ENCODE measurements at places on chromosomes 1 and 21.
A peak's percentile ranks its signal among the peaks of the same experiment; 100 is the strongest.

DNA sequence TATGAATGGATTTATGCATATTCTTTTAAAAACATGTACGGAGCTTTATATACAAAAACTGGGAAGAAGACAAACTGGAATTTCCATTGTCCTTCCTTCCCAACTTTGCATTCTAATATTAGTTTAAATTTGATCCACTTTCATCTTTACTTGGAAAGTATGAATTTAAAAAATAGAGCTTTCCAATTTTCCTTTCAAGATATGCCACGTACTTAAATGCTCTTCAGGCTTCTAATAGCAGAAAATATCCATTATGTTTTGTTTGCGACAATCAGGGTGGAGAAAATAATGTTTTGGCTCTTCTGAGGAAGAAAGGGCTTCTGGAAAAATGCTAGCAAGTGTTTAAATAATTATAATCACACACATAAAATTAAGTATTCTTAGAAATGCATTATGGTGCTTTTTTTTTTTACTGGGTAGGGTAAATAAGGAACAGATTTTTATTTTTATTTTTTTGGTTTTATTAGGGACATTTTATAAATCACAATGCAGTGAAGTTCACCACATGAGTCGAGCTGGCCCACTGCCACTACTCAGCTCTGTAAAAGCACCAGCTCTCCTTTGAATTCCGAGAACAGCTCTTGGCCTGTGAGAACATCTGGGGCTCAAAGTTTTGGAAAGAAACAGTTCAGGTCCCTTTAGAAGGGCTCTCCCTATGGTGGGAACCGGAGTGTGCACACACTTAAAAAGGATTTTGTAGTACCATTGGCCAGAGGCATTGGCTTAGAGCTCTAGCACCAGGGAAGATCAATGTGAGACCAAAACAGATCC lies 287.4 kb upstream of the LYPLAL1 start:
- no peak for DNase-seq

- no peak for DNase-seq
Observed at GRCh38 chr1:235928197-235928596, 61.5 kb upstream of the LYST start.

GRCh38 chr21:24224422-24224821 lies 1382.9 kb downstream of the MRPL39 start:
- no peak for DNase-seq

- DNase-seq, result no peak
Observed at GRCh38 chr1:49854741-49855140, 169.0 kb downstream of the AGBL4 start.

GRCh38 chr1:36793452-36793851 lies 240.9 kb downstream of the GRIK3 start:
- no peak for DNase-seq

DNA sequence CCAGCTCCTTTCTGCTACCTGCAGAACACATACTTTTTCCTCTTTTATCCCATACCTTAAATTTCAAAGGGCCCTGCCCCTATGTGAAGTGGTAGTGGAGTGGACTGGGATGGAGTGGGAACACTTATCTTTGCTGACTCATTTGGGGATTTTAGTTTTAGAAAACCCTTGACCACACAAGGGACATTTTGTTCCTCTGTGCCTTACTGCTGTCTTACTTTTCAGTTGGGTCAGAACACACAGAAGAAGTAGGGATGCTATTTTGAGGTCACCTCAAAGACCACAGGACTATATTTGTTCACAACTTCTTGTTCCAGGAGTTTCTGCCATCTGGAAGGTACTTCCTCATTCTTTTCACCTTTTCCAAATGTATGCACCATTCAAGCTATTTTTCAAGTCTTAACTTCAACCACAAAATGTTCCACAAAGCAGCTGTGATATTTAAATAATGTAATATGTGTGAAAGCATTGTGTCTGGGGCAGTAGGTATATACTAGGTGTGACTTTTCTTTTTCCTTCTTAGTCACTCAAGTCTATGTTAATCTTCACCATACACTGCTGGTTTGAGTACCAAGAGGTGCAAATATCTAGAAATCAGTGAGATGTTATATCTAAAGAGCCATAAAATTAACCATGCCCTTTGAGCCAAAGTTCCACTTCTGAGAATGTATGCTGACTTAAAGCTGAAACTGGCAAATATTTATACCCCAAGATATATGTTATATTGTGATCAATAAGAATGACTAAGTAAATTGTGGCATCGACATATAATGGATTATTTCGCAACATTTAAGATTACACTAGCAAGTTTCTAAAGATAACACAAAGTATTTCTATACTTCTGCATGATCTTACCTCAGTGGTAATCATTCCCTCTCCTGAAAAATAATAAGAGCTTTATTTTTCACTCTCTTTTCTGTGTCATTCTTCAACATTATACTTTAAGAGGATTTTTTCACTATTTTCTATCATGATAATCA lies 308.5 kb downstream of the MRPL39 start:
- DNase-seq, result no peak

- no peak for DNase-seq
Observed at GRCh38 chr1:160888926-160889325, 3.9 kb upstream of the ITLN1 start.

- DNase-seq, result no peak
Observed at GRCh38 chr1:229452956-229453801, 19.3 kb upstream of the ACTA1 start.

GRCh38 chr1:246355411-246356230 lies 151.5 kb downstream of the SMYD3 start:
- DNase-seq, result no peak

GRCh38 chr1:228940526-228940925 lies 205.2 kb downstream of the RHOU start:
- no peak for DNase-seq

DNA sequence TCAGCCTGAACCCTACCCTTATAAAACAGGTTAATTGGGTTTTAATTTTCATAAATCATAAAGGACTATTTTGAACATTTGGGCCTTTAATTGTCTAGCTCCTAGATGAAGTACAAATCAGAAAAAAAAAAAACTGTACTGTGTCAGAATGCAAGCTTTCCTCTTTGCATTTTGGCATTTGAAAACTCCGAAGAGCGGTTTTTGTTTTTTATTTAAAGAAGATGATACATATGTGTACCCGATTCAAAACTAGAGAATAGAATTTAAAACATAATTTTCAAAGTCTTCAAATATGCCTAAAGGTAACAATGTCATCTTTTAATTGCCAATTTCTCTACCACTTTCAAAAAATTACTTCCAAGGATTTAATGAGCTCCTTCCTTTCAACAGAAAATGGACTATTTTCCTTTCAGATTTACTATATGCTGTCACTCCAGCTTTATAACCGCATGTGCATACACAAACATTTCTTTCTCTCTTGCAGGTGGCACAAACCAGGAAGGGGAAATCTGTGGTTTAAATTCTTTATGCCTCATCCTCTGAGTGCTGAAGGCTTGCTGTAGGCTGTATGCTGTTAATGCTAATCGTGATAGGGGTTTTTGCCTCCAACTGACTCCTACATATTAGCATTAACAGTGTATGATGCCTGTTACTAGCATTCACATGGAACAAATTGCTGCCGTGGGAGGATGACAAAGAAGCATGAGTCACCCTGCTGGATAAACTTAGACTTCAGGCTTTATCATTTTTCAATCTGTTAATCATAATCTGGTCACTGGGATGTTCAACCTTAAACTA lies 33.7 kb downstream of the MRPL39 start:
- DNase-seq, result peak; percentile 52

DNA sequence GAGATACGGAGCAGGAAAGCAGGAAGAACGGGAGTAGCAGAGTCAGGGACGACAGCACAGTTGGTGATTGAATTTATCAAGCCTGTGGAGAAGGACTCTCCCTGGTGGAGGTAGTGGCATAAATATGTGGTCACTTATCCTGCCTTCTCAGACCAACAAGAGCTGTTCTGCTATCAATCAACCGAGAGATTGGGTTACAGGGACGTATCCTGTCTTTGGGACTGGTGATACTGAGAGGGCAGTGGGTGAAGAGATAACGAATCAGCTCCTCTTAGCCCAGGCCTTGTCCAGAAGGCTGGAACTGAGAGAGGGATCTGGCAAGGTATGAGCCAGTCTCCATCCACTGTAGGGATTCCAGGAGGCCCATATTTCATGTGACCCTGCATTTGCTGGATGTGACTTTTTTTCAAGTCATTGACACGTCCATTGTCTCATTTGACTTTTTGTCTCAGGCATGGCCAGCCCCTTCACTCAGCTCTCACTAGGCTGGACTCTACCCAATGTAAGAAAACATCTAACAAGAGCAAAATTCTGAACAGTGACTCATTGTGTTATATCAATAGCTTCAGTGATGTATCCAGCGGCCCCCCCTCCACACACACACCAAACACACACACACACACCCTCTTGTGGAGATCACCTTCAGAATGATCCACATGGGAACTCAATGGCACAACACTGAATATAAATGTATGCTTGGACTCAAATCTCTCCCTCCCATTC lies 11.3 kb downstream of the C1orf116 start:
- no peak for DNase-seq

DNA sequence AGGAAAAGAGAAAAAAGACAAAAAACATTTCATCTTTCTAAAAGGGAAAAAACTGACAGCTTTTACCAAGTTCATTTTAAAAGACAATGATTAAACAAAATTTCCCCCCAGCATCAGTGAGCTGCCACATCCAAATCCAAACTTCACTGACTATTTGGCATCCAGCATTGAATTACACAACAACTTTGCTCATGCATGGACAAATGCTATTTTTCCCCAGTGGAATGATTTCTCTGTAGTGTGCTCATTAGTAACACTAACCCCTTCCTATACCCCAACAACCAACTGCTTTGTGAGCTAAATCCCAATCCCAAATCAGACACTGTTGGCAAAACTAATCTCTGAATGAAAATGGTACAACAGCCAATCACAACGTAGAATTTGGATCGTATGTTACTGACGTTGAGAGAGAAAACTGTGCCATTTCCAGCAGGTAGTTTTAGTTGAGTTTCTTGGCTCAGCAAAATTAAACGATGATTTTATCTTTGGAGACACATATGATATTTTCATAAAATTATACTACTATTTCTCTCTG lies 37.9 kb downstream of the PIK3R3 start:
- DNase-seq, result no peak

GRCh38 chr1:85934516-85934915 lies 222.1 kb downstream of the COL24A1 start:
- DNase-seq, result no peak

DNA sequence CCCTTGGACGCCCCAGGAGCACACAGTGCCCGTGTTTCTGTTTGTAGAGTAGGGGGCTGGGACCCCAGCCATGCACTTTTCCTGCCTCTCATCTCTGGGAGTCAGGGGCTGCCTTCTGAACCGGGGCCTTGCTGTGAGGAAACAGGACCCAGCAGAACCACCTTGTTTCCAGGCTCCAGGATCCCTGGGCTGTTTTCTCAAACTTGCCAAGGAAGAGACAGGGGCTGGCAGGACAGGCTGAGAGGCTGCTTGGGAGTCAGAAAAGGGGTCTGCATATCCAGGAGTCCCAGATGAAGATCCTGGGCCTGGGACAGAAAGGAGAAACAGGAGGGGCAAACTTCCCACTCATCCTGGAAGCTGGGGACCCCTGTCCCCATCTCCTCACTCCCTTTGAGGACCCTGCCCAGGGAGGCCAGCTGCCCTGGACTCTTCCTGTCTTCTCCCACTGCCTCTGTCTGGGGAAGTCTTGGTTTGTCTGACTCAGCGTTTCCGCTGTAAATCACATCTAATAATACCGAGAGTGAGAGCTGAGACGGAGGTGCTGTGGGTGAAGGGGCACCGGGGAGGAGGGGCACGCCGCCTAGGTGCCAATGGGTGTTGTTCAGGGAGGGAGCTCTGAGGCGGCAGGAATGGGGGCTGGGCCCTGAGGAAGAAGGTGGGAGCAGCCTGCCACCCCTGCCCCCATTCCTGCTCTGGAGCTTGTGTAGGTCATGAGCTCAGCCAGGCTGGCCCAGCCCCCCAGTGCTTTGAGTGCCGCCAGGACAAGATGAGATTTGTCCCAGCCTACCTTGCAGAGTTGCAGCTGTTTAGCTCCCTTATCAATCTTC lies 16.7 kb downstream of the POU3F1 start:
- peak; percentile 42 for DNase-seq

- no peak for DNase-seq
Observed at GRCh38 chr1:30409476-30410152, 313.8 kb downstream of the MATN1 start.

- no peak for DNase-seq
Observed at GRCh38 chr1:52474807-52475206, 70.4 kb downstream of the PRPF38A start.

DNA sequence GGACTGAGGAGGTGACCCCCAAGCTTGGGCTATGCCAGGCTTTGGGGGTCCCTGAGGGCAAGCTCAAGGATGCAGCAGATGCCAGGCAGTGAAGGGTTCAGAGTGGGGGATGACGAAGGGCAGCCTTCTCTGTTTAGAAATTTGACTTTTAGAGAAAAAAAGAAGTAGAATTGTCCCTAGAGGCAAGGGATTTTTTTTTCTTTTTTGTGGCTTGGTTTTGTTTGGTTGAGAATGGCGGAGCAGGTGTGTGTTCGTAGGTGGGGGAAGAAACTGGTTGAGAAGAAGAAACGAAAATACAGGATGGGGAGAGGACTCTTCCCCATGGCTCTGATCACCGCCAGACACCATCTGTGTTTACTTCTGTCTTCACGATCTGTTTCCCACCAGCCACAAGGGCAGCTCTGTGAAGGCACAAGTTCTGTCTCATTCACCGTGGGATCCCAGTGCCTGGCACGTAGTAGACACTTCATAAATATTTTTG lies 8.2 kb downstream of the PLA2G5 start:
- DNase-seq, result no peak

GRCh38 chr21:27450216-27450615 lies 483.3 kb upstream of the ADAMTS5 start:
- DNase-seq, result no peak

- DNase-seq, result no peak
Observed at GRCh38 chr21:31752352-31752751, 20.4 kb upstream of the SCAF4 start.

DNA sequence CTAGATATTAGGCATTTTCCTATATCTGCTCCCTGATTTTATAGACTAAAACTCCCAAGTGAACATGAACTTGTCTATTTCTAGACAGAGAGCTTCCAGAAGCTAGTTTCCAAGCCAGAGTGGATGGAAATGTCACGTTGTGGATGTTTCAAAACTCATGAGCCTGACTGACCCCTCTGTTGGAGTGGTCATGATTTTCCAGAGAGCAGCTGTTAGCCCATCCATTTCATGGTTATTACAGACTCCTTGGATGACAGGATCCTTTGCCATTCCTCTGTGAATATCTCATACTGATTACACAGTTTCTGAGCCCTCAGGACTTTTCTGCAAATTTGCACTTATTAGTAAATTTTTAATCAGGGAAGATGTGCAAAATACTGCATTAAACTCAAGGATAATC lies 76.8 kb upstream of the ATF3 start:
- DNase-seq, result no peak

DNA sequence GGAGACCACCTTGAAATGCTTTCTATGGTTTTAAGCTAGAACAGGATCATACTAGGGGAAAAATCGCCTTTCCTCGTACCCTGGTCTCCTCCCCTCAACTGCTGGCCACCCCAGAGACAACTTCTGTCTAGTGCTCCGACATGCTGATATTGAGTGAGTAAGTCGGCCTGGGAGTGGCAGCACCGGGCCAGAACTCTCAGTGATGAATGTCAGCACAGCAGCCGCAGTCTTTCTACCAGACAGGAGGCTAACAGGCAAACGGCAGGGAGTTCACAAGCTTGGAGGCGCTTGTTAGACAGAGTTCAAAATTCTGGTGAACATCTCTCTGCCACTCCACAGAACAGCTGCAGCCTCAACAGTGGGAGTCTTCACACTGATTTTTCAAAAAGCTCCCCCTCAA lies 716.9 kb downstream of the ADGRL2 start:
- DNase-seq, result no peak
